ENCODE measurements at places on chromosomes 4 and X.

- DNase-seq: no peak
Observed at GRCh38 chr4:84146300-84146959, 352.7 kb downstream of the NKX6-1 start.

DNA sequence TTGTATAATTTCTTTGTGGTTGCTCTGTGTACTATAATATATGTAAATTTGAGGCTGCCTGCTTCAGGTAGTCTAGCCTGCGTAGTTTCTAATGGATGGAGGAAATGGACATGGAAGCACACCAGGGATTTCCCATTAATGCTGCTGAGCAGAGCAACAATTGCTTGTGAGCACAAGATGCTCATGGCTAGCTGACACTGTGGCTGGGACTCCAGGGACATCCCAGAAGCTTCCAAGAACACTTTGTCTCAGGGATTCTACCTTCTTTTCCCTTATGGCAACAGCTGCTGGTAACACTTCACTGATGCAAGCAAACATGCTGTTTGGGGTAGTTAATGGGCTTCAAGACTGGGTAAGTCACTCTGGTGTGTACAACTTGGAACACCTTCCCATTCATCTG, 66.1 kb downstream of the TENT5D start:
- DNase-seq: no peak

DNA sequence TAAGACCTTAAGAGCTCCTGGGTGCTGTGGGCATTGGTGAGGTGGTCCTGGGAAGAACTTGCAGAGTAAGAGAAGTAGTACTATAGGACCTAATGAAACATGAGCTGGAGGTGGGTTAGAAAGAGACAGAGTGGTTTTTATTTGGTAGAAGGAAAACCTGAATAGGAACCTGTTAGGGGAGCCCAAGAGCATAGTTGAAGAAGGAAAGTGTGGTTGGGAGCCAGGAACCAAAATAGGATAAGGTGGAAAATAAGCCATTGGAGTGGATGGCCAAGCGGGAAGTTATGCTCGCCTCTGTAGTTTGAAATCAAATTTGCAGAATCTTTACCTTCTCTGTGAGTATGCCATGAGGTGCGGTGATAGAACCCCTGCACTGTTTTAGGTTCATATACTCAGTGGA, 26.7 kb downstream of the GAB1 start:
- DNase-seq: no peak

DNA sequence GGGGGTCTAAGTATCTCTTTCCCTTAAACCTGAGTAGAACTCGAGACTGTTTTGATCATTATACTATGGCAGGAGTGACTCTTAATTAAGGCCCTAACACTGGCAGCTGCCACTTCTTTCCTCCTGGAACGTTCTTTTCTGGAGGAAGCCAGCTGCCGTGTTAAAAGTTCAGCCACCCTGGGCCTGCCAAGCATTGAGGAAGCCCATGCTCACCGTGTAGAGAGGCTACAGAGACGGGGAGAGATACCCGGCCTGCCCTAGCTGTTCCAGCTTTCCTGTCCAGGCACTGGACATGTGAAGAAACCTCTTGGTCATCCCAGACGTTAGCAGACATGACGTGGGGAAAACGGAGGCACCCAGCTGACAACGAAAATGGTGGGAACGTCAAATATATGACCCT, 274.1 kb downstream of the ARHGAP10 start:
- DNase-seq: no peak

DNA sequence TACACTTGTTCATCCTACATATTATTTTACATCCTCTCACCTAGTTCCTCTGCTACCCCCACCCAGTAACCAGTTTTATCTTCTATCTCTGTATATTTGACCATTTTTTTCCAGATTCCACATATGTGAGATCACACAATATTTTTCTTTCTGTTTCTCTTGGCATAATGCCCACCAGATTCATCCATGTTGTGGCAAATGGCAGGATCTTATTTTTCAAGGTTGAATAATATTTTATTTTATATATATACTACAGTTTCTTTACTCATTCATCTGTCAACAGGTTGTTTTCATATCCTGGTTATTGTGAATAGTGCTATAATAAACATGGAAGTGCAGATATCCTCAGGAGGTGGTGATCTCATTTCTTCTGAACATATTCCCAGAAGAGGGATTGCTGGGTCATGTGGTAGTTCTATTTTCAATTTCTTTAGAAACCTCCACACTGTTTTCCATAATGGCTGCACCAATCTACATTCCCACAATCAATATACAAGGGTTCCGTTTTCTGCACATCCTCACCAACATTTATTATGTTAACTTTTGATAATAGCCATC, 48.2 kb downstream of the THAP9 start:
- DNase-seq: no peak

- no peak for DNase-seq
Observed at GRCh38 chrX:147478899-147479298, 432.8 kb upstream of the FMR1 start.

- no peak for DNase-seq
Observed at GRCh38 chr4:187171706-187172339, 448.2 kb upstream of the FAT1 start.

- DNase-seq: no peak
Observed at GRCh38 chr4:16710198-16710597, 188.2 kb downstream of the LDB2 start.

All from memory B cell (primary cell).